ENCODE measurements at places on chromosomes 11 and 22.

- no peak for DNase-seq
Measured at GRCh38 chr11:10414659-10415058, 40.4 kb upstream of the AMPD3 start.

- DNase-seq = no peak
Measured at GRCh38 chr11:60390419-60390818, 5.8 kb upstream of the MS4A14 start.

DNA sequence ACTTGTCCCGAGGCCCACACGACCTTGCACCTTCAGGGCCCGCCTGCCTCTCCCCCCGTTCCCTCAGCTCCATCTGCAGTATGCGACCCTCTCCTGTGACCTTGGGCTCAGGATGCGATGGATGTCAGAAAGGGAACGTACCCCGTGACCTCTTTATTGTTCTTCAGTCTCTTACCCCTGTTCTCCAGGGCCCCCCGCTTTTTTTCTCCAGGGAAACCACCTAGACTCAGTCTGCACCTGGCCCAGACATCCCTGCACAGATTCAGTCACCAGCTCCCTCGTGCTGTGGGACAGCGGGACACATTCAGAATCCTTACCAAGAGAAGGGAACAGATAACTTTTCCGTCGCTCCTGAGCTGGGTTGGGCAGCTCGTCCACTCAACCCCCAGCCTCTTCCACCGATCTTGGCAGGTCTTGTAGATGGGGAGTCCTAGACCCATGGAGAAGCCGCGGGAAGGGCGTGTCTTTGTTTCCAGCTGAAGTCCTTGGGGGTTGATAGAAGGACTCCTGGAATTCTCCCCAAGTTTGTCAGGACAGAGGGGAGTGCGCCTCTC is 1.4 kb upstream of the PHOX2A start:
- no peak for DNase-seq

- DNase-seq = no peak
Measured at GRCh38 chr11:120985718-120986569, 38.0 kb upstream of the TBCEL start.

DNA sequence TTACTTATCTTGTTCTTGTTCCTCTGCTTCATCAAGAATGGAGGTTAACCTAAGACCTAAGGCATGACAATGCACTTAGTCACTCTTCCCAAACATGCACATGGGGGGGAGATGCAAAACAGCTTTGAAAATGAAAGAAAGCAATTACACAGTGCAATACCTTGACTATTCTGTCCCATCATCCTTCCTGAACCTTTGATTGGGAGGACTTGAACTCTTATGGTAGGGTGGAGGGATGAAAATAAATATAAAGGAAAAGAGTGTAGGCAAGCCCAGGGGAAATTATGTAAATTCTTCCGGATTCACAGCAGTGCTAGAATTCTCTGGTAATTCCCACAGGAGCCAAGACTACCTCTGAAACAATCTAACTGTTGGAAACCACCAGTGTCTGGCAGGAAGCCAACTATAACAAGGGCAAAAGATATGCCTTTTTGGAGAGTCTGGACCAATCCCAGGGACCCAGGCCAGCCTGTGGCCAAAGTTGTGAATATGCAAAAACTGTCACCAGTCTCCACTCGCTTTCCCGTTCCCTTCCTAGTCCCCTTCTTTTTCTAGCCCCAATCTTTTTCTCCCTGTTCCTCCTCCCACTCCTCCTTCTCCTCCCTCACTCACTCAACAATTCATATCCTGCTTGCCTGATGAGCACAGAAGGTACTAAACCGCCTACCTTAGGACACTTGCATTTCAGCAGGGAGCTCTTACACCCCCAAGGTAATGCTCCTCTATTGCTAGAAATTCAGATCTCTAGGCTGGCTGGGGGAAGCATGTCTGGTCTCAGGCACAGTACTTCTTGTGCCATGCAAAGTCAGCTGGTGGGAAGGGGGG is 2.5 kb upstream of the RCN1 start:
- DNase-seq = no peak

GRCh38 chr11:113725407-113725806 is 19.3 kb upstream of the TMPRSS5 start:
- DNase-seq = no peak
